ENCODE measurements at places on chromosomes 1 and 21. TPM values are rescaled to one million over a fixed set of nuclear protein-coding genes. Genes with fewer than 3 reads are reported as not detected.

DNA sequence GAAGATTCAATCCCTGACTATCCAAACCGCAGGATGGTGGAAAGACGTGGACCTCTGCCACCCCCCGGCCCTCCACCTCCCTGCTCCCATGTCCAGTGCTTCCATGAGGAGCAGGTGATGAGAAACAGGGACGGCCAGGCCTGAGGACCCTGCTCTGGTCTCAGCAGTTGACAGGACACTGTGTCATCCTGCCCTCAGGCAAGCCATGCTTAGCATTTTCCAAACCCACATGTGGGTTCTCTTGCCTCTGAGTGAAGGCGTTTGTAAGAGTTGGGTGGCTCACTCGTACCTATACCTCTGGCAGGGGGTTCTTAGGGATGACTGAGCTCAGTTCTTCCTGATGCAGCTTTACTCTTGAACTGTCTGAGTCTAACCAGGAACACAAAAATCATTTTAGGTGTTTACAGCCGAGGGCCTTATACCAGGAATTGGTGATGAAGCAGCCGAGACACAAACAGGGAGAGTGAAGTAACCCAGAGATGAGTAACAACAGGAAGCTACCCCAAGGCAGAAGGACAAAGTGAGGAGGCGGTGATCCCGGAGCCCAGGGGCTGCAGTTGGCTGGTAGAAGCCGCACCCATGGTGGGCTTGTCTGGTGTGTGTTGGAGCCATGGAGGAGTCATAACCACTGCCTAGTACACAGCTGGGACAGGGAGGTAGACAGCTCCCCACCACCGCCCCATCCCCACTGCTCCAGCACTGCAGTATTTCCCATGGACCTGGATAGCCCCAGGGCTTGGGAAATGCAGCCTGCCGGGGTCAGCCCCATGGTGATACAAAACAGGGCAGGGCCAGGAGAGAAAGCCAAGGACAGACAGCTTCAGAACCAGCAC is 21.4 kb downstream of the MYBPH start:
- DNase-seq = no peak

GRCh38 chr1:62245201-62245600 is 50.6 kb downstream of the L1TD1 start:
- no peak for DNase-seq

DNA sequence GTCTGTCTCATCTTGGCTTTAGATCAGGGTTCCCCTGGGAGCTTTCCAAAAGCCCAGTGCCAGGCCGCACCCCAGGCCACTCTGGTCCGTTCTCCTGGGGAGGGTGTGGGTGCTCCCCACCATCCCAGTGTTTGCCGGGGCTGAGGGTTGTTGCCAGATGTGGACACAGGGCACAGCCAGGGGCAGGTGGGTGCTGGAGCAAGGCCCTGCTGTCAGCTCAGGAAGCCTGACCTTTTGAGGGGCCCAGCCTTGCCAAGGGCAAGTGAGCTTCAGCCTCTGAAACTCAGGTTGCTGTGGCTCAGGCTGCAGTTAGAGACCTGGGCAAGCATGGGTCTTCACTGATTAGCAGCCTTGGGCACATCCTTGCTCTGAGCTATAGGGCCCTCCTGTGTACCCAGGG is 22.8 kb upstream of the ZBTB21 start:
- no peak for DNase-seq

DNA sequence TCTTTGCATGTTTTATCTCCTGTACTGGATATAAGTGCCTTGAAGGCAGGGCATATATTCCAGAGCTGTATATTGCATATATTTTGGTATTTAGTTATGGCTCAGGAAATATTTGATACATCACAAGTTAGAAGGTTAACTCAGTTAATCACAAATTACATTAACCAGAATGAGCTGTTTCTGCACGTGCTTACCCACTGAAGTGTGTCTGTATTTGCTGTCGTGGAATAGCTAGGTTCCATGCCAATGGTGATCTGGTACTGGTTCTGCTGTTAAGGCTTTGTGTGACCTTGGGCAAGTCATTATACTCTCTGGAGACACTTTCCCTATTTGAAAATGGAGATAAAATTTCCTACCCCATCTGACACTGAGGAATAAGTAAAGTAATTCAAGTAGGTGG is 50.7 kb downstream of the OSBPL9 start:
- DNase-seq = no peak

DNA sequence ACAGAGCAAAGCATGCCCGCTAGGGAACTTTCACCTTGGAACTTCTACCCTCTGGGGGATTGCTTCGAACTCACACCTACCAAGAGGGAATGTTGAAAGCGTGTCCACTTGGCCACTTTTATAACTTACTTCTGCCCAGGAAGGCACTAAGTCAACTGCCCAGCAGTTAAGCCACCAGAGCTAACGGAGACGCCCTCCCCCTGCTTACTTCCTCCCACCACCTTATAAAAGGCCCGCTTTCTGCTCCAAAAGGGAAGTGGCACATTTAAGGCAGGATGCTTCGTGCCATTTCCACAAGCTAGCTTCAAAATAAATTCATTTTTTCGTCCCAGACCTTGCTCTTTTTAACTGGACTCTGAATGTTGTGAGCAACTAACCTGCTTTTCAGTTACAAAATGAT is 3.2 kb upstream of the AK2 start:
- DNase-seq = no peak

GRCh38 chr1:53868565-53868964 is 21.0 kb downstream of the YIPF1 start:
- no peak for DNase-seq

DNA sequence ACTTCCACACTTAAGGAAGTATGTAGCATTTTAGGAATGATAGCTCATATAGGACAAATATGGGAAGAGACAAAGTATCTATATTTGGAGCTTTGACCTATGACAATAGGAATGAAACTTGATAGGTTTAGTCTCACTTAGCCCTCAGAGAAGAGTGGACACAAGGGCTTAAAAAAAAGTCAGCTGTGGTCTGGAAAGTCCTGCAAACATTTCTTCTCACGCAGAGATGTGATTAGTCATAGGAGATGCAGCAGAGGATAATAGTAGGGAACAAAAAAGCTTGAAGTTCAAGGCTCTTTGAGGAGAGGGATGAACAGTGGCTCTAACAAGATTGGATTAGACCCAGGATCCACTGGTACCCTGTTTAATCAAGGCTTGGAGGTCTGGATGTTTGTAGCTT is 14.8 kb upstream of the RNF220 start:
- DNase-seq = no peak

Gene SMCP
- not detected for total RNA-seq

GRCh38 chr1:110449661-110450651 is 993 bp upstream of the PROK1 start:
- no peak for DNase-seq

GRCh38 chr1:180358649-180359048 is 128.6 kb downstream of the LHX4 start:
- DNase-seq = peak; percentile 31

DNA sequence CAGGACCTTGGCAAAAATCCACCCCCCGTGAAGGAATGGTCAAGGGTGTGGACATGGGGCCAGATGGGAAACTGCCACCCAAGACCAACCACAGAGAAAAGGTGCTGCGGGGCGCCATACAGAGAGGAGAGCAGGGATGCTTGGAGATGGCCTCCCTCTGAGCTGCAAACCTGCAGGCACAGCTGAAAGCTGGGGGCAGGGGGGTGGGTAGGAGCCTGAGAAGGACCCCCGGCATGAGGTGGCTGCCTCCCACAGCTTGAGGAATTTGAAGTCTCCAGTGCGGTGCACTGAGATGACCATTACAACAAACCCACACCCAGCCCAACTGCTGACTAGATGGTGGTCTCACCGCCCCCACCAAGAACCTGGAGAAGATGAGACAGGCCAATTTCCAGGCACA is 84.8 kb downstream of the WDR4 start:
- DNase-seq = no peak

DNA sequence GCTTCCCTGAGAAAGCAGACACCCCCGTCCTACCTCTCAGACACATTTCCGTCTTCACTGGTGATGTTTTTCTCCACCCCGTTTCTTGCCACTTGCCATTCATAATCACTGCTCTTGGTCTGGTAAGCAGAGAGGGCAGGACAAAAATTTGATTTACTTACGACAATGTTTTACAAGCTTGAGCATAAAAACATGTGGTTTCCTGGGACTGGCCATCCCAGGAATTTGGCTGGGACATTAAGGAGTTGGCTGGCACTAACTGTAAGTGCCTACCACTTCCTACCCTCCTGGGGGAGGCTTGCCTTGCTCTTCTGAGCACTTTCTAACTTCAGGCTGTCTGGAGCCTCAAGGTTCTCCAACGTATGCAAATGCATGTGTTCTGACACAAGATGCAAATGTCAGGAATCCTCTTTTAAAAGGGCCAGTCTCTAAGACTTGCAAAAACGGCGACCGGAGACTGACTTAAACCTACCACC is 24.2 kb downstream of the ZBTB18 start:
- DNase-seq = no peak

- no peak for DNase-seq
Measured at GRCh38 chr21:29800056-29800455, 139.7 kb downstream of the GRIK1 start.

Gene SIK1
- total RNA-seq = 7.9 TPM

DNA sequence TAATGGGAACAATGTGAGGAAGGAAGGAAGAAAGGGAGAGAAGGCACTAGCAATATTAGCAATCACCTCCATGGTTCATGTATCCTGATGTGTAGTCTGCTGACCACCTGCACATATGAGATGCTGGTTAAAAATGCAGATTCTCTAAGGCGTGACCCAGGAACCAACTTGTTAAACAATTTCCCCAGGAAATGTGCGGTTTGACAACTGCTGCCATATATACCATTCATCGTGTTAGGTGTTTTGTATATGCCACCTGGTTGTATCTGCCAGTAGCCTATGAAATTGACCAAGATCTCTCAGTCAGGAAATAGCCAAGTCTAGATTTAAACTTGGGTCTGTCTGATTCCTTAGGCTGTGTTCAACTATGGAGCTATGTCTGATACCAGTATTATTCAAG is 4.1 kb downstream of the SEMA4A start:
- DNase-seq = no peak
